Activated T-helper 2 cell treated with anti-CD3 and anti-CD28 coated beads, Interferon-gamma antibody, Interleukin-2, Interleukin-4, amounts not matched to agents 10 μg/mL and 5 μg/mL and 100 μg/mL, durations not matched to agents 14 hours and 24 hours and 36 hours (primary cell): ENCODE measurements at places on chromosomes 6 and 20. TPM values are rescaled to one million over a fixed set of nuclear protein-coding genes. Genes with fewer than 3 reads are reported as not detected.

DDX39B gene
- total RNA-seq, result 579 and 583 TPM in 2 replicates

FAM184A gene
- 2.6 and 2.9 TPM in 2 replicates for total RNA-seq

TSPO2 gene
- not detected in 2 replicates for total RNA-seq

GSTA1 gene
- total RNA-seq, result not detected in 2 replicates

PAK5 gene
- total RNA-seq, result not detected in 2 replicates

PDYN gene
- not detected in 2 replicates for total RNA-seq

TGM2 gene
- not detected in 2 replicates for total RNA-seq

CD93 gene
- 1.9 and 2.0 TPM in 2 replicates for total RNA-seq

STMND1 gene
- total RNA-seq, result not detected in 2 replicates

SGK2 gene
- total RNA-seq, result 0.25 and 0.32 TPM in 2 replicates

LY6G6C gene
- not detected in 2 replicates for total RNA-seq
